AG09309 (cell line): ENCODE measurements at places on chromosomes 13 and 19.

DNA sequence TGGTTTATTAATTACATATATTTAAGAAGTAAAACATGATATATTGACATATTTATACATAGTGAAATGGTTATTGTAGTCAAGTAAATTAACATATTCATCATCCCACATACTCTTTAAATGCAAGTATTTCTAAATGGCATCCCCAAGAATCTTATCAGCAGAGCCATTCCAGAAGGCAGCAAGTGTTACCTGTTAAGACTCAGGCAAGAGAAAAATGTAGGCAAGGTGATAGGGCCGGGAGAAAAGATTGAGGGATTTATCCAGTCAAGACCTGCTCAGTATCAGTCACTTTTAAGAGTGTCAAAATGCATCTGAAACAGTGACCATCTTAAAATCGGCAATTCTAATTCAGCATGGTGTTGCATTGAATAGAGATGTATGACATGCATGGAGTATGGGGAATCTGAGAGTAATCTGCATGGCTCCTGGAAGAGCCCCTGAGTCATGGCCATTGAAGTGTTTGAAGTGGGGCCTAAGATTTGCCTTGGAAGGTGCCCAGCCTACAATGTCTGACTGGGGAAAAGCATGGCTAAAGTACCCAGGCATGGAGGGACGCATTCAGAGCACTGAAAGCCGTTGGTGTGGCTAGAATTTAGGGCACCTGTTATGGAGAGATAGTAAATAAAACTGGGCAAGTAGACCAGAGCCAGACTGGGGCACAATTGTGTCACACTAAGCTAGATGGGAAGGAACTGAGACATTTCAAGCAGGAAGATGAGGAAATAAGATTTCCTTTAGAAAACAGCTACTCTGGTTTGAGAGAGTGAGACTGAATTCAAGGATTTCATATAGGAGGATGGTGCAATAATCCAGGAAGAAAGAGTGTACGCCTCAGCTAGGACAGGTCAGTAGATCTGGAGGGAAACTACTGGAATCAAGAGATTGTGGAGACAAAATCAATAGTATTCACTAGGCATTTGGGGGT is 25.0 kb upstream of the C1QTNF9B start:
- no peak for DNase-seq

- DNase-seq: peak; percentile 55
Observed at GRCh38 chr19:52048555-52049501, at the start of gene ZNF432. ZNF432 (minus strand) TSS chr19:52048838; CDS start chr19:52046868, 1,970 bp downstream.

- DNase-seq: no peak
Observed at GRCh38 chr13:99055281-99055680, 77.4 kb upstream of the DOCK9 start.

DNA sequence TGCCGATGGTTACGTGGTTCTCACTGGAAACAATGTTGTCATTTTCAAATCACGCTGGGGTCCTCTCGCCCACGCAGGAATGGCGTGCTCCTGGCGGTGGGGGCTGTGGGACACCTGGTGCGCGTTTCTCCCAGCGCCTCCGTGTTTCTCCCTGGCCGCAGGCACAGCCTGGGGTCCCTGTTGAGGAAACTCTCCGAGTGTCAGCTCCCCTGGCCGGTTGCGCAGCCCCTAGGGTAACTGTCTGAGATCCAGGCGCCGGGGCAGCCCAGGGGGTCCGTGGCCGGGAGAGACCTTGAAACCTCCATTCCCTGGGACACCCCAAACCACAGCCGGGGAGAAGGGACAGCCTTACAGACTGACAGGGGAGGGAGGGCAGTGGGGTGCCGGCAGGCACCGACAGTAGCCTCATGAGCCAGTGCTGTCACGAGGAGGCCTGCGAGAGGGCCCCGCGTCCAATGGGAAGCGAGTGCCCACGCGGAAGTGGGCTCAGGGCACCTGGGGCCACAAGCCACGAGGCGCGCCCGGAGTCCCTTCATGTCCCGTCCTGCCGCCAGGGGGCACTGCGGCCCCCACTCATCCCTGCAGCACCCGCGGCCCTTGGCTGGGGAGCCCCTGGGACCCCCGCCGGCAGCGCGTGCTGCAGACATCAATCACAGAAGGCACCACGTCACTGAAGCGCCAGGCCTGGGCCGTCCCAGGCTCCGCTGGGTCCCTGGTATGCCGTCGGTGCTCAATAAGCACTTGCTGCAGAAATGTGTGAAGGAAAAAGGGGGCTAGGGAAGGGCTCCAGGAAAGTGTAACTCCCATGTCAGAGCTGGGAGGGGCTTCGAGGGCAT is 9.5 kb downstream of the ADAMTSL5 start:
- no peak for DNase-seq

- DNase-seq: no peak
Observed at GRCh38 chr13:40315416-40316064, 350.9 kb downstream of the FOXO1 start.

- no peak for DNase-seq
Observed at GRCh38 chr19:15453091-15453578, 3.4 kb upstream of the WIZ start.

DNA sequence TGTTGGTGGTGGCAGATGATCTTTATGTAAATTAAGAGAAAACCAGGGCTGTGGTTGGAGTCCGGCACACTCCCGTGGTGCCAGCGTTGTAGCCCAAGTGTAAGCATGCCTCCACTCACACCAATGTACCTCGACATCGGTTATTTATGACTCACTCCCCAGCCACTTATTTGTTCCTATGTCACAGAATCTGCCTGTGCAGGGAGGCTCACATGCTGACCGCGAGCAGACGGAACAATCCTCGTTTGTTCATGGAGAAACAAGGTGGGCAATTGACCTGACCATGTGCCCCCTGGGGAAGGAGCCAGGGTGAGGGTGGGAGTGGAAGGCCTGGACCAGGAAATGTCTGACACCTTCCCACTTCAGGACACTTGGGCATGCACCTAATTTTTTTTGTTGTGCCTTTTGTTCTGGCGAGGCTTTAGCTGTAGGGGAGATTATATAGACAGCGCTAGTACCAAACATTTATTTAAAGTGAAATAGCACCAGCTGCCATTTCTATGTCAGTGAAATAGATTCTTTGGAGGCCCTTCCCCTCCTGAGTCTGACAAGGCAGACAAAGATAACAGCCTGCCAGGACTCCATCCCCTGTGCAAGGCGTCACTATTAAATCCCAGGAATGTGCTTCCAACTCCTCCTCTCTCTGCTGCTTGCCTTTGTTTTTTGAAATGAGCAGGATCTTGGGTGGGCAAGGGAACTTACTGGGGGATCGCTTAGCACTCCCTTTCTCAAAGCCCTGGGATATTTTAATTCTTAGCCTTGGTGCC is 394.2 kb downstream of the FGF9 start:
- DNase-seq: no peak

DNA sequence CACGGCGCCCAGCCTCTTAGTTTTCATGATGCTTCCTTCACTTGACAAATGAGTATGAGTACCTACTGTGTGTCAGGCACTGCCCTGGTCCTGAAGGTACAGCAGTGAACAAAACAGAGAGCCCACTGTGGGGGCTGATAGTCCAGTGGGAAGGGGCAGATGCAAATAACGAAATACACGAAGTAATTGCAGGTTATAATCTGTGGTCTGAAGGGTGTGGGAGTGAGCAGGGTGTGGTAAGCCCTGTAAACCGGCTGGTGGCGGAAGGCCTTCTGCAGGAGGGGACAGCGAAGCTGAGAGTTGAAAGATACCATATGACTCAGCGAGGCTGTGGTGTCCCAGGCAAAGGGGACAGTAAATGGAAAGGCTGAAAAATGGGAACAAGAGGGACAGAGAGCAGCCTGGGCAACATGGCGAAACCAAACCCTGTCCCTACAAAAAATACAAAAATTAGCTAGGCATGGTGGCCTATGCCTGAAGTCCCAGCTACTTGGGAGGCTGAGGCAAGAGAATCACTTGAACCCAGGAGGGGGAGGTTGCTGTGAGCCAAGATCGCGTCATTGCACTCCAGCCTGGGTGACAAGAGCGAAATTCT is 60.5 kb downstream of the MAP4K1 start:
- no peak for DNase-seq

GRCh38 chr19:28971513-28971912 is 241.4 kb downstream of the UQCRFS1 start:
- no peak for DNase-seq

DNA sequence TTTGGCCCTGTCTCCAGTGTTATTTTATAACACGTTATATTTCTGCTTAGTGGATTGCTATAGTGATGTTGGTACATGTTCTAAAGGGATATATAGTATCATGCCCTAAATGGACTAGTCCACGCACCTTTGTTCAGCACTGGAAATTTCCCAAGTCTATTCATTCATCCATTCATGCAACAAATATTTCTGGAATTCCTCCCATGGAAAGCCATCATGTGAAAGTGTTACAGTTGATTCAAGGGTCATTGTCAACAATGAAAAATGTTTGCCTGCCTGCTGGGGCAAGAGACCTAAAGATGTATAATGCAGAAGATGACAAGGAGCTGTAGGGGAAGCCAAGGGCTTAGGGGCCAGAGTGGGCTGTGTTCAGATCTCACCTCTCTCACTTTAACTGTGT is 10.8 kb upstream of the HSPH1 start:
- DNase-seq: peak; percentile 62

- no peak for DNase-seq
Observed at GRCh38 chr13:45196622-45197021, 4.2 kb downstream of the KCTD4 start.

DNA sequence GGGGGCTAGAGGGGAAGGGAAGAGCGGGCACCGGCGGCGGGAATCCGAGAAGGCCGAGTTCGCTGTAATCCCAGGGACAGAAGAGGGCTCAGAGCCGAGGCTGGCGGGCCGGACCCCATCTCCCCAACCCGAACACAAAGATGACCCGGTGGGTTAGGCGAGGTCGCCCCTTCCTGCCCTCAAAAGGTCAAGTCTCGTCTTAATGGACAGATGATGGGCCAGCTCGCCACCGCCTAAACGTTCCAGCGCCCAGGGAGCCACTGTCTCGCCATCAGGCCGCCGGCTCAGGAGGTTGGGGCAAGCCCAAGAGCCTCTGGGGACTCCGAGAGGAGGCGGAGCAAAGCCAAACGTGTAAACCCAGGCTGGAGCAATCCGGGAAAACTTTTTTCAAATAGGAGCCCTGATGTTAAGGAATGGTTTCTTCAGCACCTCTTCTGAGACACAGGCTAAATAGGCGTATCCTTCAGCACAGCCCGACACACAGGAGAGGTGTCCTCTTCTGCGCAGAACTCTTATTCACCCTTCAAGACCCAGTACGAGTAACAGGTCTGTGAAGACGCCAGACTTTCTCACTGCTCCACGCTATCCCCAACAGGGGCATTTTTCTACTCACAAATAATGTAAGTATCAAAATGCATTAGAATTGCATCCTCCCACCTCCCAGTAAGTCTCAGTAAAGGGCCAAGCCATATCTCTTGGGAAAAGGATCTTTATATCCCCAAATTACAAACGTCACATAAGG is 6.3 kb upstream of the POU4F1 start:
- no peak for DNase-seq

GRCh38 chr19:33647146-33647545 is 25.4 kb downstream of the CHST8 start:
- no peak for DNase-seq

DNA sequence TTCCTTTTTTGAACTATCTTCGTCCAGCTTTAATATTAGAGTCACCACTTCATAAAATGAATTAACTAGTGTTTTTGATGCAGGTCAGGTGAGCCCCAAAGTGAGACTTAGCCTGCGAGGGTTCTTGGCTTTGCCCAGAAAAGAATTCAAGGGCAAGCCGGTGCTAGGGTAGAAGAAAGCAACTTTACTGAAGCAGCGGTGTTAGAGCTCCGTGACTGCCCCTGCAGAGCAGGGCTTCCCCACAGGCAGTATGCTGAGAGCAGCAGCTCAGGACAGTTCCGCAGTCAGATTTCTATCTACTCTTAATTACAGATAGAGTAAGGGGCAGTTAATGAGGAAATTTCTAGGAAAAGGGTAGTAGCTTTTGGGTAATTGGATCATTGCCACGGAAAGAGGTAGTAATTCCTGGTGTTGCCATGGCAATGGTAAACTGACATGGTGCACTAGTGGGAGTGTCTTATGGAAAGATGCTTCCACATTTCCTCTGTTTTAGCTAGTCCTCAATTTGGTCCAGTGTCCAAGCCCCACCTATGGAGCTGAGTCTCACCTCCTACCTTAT is 432.2 kb upstream of the ZNF507 start:
- no peak for DNase-seq

GRCh38 chr13:111117961-111118360 is 2.9 kb downstream of the ARHGEF7 start:
- no peak for DNase-seq

DNA sequence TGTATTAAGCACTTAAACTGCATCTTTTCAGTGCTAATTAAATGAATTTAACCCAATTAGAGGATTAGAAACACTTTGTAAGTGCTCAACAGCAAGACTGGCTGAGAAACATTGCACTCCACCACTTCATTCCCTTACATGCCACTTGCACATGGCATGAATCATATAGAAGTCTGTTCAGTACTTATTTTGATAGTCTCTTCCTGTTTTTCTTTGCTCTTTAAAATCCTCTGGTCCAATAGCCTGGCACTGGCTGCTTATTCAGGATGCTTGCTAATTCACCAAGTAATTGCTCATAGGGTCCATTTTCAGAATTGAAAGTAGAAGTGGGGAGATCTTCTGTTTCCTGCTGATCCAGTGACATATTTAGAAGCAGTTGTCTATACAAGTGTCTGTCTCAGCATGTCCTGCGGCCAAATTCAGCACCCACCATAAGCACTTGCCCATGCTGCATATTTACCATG is 900.1 kb downstream of the PCDH9 start:
- DNase-seq: no peak

GRCh38 chr13:26664876-26665275 is 95.7 kb downstream of the GPR12 start:
- DNase-seq: no peak

GRCh38 chr19:28103921-28104320 is 1109.0 kb downstream of the UQCRFS1 start:
- DNase-seq: no peak

DNA sequence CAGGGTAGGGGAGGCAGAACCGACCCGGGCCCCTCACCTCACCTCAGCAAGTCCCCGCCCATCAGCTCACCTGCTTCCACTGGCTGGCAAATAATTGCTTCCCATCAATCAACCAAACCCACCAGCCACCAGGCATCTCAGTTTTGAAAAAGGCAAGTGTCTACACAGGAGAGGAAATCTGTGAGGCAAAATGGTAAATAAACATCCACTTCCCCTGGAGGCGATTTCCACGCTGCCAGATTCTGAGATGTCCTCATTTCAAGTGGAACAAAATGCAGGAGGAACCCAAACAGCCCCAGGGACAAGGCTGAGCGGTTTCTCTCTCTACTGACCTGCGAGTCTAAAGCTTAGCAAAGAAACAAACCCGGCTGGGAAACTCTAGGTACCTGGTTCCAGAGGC is 117.5 kb downstream of the CRYL1 start:
- DNase-seq: no peak

DNA sequence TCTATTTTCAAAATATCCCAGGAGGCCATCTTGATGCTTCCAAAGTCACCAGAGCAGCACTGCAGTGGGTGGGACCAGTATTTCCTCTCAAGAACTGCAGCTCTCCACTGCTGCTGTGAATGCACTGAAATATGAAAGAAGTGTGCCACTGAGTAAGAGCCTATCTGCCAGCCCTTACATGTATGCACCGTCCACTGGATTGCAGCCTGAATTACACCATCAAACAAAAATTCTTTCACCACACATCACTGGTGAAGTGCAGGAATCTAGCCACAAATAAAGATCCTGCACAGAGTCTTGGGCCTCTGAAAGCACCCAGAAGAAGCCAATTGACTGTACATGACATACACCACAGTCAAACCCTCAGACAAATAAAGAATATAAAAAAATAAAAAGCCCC is 249.0 kb downstream of the LHFPL6 start:
- peak; percentile 38 for DNase-seq
